ENCODE measurements at places on chromosomes 5 and 9.
A peak's percentile ranks its signal among the peaks of the same experiment; 100 is the strongest.

- no peak for DNase-seq
These were observed 132.7 kb downstream of the PDE8B start for GRCh38 chr5:77343165-77343564.

GRCh38 chr5:152938630-152939029 lies 533.6 kb upstream of the NMUR2 start:
- DNase-seq: no peak

DNA sequence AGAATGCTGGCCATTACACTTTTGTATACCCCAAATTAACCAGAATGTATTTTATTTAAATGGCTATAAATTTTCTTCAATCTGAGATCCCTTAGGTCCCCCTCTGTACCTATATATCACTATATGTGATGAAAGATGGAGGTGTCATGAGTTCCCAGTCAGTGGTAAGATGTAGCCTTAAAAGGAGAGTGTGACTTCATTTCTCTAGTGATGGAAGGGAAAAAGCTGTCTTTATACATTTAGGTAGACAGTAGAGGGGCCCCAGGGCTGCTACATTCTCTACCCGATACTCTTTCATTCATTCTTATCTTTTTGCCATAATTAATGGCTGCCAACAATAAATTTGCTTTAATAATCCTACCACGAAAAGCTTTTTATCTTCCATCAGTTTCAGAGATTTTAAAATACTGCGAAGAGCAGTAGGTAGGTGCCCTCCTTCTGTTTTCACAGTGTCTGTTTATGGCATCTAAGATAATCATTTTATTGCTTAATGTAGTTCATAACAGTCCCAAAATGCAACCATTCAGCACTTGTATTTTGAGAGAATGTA lies 301.3 kb downstream of the ZNF608 start:
- no peak for DNase-seq

- DNase-seq: no peak
These were observed 250.3 kb downstream of the SEC61B start for GRCh38 chr9:99472240-99472915.

DNA sequence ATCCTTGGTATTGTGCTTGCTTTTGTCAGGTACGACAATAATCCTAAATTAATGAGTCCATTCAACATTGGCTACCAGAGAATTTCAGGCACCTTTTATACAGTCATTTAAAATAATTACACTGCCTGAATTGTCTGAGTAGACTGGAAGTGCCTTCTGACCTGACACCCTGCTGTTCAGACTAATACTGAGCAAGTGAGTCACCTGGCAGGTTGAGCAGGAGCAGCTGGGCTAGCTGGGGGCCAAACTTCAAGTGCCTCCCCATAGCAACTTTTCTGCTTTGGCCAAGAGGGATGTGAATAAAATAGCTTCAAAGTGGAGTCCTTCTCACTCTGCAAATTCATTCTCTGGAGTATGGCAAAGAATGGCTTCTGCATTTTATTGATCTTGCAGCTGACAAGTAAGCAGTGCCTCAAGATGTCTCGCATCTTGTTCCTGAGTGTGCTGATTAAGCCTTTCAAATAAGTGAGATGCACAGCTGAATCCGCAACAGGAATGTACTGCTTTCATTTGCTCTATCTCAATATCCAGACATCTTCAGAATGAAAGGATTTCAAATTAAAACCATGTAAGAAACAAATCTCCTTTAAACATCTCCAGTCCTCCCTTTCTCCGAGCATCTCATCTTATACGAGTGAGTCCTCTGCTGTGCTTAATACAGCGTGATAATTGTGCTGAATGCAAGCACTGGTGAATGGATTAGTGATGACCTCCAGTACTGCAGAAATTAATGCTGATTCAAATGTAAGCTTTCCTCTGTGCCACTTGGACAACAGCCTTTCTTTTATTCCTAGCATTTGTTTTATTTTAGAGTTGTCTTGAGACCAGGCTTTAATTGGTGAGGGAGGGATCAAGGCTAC lies 271.2 kb downstream of the EDIL3 start:
- DNase-seq: peak; percentile 23

DNA sequence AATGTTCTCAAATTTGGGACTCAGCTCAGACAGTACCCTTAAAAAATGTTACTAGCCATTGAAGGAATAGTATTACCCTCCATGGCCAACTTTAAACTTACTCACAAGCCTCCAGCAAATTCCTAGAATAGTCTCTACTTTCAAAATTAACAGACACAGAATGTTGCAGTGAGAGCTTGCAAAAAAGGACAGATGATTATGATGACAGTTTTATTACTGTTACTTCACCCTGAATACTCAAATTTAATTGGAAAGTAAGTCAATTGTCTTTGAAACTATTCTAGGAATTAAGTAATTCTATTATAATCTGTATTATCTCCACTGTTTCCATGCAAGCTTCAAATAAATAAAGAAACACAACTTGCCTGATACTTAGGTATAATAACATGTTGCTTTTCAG lies 288.3 kb downstream of the SLF1 start:
- no peak for DNase-seq

- no peak for DNase-seq
These were observed 318.4 kb upstream of the ZNF608 start for GRCh38 chr5:125064621-125065438.

DNA sequence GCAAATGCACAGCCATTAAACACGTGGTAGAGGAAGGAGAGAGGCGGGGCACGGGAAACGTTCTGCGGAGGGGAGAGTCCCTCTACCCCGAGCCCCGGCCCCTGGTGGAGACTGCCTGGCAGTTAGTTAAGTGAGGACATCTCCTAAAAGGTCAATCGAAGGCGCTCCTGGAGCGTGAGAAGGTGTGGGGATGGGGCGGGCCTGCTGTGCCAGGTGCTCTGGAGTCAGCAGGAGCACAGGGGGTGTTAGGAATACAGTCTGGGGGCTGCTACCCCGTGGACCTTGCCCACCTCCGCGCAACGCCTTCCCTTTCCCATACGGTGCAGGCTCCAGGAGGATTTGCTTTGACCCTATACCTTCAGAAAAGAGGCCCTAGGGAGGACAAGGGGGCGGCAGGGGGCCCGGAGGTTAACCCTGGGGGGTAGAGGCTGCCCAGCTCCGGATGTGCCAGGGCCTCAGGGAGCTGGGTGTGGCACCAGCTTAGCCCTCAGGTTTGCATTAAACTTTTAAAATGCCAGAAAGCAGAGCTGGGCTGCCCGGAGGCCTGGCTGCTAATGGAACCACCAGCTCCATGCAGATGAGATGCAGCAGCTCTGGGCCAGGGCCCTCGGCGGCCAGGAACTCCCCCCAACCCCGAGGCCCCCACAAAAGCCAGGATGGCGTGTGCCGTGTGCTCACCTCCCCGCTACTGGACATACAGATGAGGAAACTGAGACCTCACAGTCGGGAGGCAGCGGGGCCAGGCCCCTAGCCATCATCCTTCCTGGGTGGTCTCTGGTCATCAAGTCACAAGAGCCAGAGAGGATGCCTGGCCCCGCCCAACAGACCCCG lies 39.2 kb downstream of the NACC2 start:
- no peak for DNase-seq

DNA sequence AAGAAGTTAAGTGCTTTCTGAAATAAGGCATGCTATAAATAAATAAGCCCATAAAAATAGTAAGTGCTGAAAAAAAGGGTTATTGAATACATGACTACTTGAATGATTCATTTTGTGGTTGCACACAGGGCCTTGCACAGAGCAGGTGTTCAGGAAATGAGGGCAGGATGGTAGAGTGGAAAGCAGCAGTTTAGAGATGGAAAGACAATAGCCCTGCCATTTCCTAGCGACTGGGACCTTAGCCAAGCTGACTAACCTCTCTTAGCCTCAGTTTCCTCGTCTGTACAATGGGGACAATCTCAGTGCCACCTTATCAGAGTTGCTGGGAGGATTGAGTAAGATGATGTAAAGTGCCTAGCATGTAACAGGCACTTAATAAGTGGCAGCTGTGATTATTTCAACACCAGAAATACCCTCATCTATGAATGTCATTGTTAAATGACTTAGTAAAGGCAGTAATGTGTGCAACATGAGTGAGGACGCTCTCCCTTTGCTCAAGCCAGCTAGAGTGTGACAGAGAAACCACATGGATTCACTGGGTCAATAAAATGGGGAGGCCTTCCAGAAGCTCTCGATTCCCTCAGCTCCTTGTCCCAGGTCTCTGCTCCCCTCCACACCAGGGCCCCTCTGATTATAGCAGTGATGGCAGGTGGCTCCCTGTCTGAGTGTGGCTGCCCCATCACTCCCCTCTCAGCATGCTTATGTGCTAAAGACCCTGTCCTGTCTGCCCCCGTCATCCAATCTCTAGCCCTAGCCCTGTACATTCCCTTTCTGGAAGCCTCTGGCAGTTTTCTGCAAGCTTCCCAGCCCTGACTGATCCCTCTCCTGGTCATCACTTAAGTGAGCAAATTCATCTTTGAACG lies 16.0 kb upstream of the PHF19 start:
- peak; percentile 60 for DNase-seq

- no peak for DNase-seq
These were observed 24.2 kb downstream of the PSMB7 start for GRCh38 chr9:124390794-124391658.

- DNase-seq: no peak
These were observed 2.8 kb upstream of the LMAN2 start for GRCh38 chr5:177354256-177354655.

DNA sequence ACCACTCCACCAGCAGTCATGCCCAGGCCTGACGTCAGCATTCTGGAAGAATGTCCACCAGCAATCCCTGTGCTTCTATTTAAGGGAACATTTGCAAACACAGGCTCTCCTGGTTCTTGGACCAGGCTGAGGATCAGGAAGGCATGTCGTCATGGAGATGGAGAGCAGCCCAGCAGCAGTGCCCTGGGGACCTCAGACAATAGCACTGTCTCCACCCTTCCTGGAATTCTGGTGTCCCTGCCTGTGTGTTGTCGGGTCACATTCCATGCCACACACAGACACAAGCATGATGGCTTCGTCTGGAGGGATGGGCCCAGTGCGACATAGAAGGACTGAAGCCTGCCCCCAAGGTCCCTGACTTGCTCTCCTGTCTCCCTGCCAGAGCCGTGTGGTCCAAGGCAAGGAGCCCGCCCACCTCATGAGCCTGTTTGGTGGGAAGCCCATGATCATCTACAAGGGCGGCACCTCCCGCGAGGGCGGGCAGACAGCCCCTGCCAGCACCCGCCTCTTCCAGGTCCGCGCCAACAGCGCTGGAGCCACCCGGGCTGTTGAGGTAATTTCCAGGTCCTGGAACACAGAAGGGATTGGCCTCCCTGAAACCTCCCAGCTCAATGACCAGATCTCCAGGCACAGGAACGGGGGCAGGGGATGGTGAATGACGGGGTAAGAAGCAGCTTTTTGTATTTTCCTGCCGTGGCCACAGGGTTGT lies 43.8 kb downstream of the STOM start:
- DNase-seq: peak; percentile 31

DNA sequence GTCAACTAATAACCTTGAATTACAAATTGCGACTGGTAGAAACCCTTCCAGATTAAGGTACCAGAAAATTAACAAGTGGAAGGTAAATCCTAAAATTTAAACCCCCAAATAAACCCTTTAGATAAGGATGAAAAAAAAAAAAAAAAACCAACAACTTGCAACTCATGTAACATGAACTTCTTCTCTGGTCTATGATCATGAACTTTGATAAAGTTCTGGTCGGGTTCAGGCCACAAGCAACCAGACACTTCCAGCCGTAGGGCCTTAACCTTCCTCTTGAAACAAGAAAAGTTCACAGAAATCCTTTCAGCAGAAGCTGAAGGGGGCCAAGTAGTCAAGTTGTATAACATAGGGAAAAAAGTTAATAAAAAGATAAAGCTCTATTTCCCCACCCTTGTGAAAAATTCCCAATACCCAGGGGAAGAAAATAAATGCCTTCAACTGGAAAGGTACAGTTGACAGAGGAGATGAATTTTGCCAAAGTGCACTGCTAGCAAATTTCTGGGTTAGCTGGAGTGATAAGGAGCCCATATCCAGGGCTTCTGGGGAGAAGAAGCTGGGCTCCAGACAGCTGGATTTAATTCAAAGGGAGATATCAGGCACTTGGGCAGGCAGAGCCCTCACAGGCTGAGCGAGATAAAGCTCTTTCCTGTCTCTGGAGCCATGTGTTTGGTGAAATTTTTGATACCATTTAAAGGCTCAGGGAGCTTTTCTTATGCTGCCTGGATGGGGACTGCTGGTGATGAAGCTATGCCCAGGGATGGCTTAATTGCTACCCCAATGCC lies 234.2 kb upstream of the PANK3 start:
- no peak for DNase-seq

DNA sequence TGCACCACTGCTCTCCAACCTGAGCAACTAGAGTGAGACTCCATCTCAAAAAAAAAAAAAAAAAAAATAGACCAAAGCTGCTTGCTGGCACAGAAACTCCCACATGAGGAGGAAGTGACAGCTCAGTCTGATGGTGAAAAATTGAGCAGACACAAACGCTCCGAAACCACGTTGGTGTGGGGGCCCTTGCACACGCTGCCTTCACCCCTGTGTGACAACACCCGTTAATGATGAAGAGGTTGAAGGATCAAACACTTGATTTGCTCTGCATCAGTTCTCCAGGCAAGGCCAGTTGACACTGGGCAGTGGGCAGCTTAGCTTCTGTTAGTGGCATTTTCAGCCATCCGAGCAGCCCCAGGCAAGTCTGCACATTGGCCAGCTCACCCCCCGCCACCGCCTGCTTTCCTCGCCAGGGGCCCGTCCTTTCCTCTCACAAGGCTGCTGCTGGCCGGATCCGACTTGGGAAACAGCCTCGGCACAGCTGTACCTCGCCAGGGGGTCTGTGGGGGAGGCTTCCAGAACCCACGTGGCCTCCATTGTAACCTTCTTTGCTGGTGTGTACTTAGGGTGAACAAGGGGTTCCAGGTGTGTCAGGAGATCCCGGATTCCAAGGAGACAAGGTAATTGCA lies 79.8 kb downstream of the COL27A1 start:
- no peak for DNase-seq

- DNase-seq: no peak
These were observed 92.4 kb downstream of the PRDM6 start for GRCh38 chr5:123181394-123181801.

GRCh38 chr5:65081071-65081470 lies 312.3 kb downstream of the CWC27 start:
- no peak for DNase-seq

DNA sequence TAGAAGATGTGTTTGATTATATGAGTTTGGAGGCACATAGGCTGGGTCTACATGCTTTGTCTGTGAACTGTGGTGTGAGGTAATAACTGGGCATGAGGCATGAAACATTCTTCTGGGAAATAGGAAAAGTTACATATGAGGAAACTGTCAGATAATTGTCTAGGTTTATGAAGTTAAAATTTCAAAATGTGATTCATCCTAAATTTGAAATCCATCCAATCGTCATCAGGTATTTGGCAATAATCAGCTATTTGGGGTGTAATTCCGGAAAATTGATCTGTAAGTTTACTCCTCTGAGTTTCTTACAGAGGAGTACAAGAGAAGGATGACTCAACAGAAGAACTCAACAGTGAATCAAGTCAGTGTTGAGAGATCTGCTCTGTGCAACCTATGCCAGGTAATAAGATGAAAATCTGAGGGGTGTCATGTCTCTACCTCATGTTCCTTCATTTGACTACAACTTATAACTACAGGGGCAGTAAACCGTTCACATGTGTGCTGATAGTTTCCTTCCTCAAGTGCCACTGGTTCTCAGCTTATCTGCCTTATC lies 1171.6 kb upstream of the CDH18 start:
- DNase-seq: no peak

All from brain microvascular endothelial cell (primary cell).